Progenitor cell of endocrine pancreas (in vitro differentiated cells): ENCODE measurements at places on chromosomes 16 and 17. TPM values are rescaled to one million over a fixed set of nuclear protein-coding genes. Genes with fewer than 3 reads are reported as not detected.

The ST3GAL2 gene
- total RNA-seq, result 29.2 and 37.8 TPM in 2 replicates

- no peak for DNase-seq
These were observed 29.5 kb downstream of the CDH5 start for GRCh38 chr16:66395806-66396555.

DNA sequence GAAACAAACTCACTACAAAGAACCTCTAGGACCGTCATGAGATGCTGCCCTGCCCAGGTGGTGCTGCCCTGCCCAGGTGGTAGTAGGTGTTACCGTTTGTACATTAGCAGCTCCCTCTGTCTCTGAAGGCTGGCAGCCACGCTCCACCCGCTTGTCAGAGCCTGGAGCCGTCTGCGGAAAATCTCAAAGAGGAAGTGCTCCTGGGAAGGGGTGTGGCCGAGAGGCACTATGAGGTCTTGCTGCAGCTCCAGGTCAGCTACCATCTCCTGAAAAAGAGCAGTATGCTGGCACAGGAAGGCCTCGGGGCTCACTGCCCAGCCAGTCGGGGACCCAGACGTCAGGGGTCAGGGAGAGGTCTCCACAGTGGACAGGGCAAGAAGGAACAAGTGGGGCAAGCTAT lies 28.3 kb downstream of the ZNF276 start:
- DNase-seq, result no peak

DNA sequence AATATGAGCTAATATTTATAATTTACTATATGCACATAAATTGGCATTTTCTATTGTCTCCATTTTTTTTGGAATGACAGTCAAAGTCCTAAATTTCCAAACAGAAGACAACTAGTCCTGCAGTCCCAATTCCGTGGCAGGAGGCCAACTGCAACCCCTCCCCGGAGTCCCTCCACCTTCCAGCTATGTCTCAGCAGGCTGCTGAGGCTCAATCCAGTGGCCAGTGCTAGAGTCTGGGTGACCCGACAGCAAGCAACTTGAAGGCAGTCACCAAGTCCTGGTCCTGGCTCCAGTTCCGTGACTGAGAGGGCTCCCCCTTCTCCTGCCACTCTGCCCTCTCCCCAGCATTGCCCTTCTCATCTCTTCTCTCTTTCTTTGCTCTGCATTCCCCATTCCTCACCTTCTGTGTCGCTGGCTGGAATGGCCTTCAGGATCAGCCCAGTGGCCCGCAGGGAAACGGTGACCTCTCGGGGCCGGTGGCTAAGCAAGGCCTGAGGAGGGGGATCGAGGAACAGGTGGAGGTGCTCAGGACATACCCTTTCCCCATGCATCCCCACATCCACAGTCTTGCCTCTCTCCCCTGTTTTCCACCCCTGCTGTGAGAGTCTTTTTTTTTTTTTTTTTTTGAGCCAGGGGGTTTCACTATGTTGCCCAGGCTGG lies 22.4 kb upstream of the MFSD6L start:
- no peak for DNase-seq

DNA sequence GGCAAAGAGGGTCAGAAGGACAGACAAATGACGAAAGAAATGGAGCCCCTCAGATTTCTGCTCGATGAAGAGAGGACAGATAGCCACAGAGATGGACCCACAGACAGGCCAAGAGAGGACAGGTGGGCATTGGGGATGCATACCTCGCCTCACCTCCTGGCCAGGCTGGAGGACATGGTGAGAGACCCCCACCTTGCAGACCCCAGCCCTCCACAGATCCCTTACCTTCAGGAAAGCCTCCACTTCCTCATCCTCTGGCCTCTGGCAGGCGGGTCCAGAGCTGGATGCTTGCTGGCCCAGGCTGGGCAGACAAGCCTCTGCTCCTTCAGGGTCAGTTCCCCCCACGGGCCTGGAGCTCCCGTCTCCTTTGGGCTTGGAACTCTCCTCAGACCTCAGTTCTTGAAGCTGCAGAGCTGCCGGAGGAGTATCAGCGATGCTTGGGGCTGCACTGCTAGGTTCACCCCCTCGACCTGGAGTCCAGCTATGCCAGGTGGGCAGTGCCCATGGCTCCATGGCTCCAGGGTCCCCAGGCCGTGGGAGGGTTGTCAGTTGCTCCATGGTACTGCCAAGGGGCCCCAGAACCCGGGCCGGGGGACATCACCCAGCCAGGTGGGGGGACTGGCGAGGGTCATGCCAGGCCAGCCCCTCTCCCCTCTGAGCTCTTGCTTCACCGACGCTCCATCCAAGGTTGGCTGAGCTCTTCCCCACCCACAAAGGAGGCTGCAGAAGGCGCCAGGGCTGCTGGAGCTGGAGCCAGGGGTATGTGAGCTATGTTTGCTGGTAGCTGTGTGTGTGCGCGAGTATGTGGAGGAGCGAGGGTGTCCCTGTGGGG lies 1.0 kb downstream of the TSPOAP1 start:
- DNase-seq, result no peak

GRCh38 chr16:85908889-85909589 lies 10.1 kb downstream of the IRF8 start:
- no peak for DNase-seq

DNA sequence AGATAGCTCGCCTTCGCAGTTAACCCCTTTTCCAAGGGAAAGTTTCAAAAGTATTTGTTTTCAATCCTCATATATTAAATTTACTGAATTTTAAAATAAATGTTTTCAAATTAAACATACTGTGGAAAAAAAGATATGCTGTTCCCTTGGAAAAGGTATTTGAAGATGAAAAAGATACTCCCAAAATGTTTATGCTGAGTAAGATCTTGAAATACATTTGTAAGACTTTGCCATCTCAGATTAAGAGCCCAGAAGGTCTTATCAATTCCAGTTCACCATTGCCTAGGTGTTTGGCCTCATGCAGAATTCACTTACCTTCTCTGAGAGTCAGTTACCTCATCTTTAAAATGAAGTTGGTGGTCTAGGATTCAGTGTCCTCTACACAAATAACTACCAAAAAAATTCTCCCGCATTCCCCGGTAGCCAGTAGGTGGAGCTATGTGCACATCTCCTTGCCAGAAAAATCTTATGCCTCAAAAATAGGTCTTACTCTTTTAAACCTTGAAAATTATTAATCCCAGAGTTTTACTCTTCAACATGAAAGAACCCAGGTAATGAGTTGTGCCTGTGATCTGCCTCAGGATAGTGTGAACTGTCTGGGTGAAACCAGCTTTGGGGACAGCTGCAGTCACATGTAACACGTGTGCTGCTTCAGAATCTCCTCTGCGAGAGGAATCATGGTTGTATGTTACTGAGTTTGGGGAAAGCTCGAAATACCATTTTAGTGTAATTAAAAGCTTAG lies 178.3 kb downstream of the MRTFB start:
- DNase-seq, result peak; percentile 24
